Smooth muscle cell of the pulmonary artery (primary cell): ENCODE measurements at places on chromosomes 5 and 9. TPM values are rescaled to one million over a fixed set of nuclear protein-coding genes. Genes with fewer than 3 reads are reported as not detected.

Gene PKN3
- total RNA-seq: 0.46 and 0.59 TPM in 2 replicates

Gene QRFP
- total RNA-seq: not detected in 2 replicates

Gene ZNF474
- 0.26 and 0.66 TPM in 2 replicates for total RNA-seq

Gene PWWP2A
- 19.6 and 25.2 TPM in 2 replicates for total RNA-seq

Gene IL33
- total RNA-seq: 65.7 and 214 TPM in 2 replicates

Gene MEGF9
- total RNA-seq: 15.8 and 23.2 TPM in 2 replicates

Gene PCDHB6
- 0.20 and 0.36 TPM in 2 replicates for total RNA-seq

Gene CDC20B
- 0.07 TPM in 1 of 2 replicates, not detected in the other for total RNA-seq

Gene UGT3A1
- total RNA-seq: not detected in 2 replicates

Gene GCNT1
- total RNA-seq: 32.3 and 73.3 TPM in 2 replicates

Gene SHOC1
- under 0.01 TPM in 1 of 2 replicates, not detected in the other for total RNA-seq
